Osteocyte (in vitro differentiated cells): ENCODE measurements at places on chromosomes 13 and 19. TPM values are rescaled to one million over a fixed set of nuclear protein-coding genes. Genes with fewer than 3 reads are reported as not detected.

- DNase-seq: no peak
These were observed 74.3 kb upstream of the FAM216B start for GRCh38 chr13:42707048-42707447.

GRCh38 chr19:13001502-13002165 is 6.4 kb downstream of the NFIX start:
- DNase-seq: no peak

DNA sequence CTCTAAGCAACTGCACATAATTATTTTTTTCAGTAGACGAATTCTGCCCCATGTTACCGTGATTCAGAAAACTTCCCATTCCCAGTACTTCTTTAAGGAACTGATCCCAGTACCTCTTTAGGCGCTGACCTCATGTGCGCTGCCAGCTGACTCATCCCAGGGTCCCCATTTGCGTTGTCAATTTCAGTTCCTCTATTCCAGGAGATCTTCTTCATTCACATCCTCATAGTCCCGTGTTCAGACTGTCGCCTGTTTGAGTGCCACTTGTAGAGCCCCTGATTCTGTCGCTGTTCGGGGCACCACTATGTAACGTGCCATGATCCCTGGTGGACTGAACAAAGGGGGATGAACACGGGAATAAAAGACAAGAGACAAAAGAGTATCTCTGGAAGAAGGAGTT is 16.4 kb downstream of the FPR3 start:
- no peak for DNase-seq

TMEM145 gene
- total RNA-seq: 0.21 and 0.78 TPM in 2 replicates
